Stimulated activated CD8-positive, alpha-beta memory T cell treated with anti-CD3 and anti-CD28 coated beads, Interleukin-12 subunit alpha, Interleukin-12 subunit beta, amount 100 ng/mL, for 1 hour (primary cell): ENCODE measurements at places on chromosomes 16 and 17.
A peak's percentile ranks its signal among the peaks of the same experiment; 100 is the strongest.

DNA sequence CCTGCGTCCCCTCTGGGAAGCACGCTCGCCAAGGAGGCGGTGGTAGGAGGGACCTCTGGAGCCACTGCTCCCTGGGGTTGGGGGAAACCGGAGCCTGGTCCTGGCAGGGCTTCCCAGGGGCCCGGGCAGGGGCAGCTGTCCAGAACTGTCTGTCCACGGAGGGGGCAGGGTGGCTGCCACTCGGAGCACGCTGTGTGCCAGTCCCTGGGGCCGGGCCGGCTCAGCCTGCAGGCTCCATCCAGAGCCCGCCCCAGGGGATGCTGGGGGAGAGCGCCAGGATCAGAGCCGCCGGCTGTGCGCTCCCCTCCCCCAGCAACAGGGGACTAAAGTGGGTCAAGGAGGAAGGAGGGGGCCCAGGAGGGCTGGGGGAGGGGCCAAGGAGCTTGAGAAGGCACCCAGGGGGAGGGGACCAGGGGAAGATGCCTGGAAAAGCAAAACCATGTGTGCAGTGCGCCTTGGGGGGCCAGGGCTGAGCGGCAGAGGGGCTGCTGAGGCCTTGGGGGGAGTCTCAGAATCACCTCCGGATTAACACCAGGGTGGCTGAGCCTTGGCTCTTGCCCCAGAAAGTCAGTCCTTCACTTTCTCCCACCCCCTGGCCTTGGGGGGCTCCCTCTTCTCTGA is 21.3 kb downstream of the ZNF423 start:
- no peak for DNase-seq

DNA sequence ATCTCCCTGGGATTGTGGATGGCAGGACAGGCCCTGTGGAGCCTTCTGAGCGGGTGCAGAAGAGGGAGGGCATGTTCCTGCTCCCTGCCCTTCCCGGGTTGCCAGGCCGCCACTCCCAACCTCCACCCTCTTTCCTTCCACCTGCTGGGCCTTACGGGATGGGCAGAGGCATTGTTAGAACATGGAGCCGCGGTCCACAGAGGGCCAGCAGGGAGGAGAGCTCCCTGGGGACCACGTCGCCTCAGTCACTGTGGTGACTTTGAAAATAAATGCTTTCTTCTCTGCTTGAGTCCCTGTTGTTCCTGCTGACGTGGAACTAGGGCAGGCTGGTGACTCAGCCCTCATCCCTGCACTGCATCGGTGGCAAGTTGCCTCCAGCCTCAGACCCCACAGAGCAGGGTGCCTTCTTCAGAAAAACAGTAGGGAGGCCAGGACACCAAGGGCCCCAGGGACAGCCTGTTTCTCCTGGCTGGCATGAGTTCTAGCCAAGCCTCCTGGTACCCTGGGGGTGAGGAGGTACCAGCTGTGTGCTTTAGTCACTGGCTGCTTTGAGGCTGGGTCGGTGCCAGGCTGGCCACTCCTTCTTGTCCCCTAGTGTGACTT is 224.9 kb downstream of the SEC14L1 start:
- no peak for DNase-seq

DNA sequence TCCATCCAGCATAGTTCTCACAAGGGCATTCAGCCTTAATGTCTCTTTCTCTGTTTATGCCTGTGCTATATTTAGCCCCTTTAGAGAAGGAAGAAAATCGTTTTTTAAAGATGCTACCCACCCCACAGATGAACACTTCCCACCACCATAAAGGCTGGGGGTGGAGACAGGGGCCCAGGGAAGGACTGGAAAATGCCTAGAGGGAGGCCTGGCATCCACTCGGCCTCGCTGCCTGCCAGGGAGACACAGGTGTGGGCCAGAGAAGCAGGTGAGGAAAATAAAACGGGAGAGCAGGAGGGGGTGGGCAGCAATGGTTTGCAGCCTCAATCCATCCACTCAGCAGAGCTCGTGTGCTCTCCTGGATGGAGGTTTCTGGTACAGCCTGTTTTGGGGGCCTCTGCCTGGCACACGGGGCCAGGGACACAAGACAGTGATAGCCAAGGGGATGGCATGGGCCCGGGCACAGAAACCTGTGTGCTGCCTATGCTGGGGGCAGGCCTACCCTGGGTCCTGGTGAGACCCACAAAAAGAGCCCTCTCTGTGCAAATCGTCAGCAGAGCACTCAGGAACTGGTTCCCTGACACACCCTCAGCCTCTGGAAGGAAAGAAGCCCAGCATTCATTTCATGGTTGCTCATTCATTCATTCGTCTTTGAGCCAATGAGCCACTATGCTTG is 121.4 kb downstream of the C16orf78 start:
- no peak for DNase-seq

DNA sequence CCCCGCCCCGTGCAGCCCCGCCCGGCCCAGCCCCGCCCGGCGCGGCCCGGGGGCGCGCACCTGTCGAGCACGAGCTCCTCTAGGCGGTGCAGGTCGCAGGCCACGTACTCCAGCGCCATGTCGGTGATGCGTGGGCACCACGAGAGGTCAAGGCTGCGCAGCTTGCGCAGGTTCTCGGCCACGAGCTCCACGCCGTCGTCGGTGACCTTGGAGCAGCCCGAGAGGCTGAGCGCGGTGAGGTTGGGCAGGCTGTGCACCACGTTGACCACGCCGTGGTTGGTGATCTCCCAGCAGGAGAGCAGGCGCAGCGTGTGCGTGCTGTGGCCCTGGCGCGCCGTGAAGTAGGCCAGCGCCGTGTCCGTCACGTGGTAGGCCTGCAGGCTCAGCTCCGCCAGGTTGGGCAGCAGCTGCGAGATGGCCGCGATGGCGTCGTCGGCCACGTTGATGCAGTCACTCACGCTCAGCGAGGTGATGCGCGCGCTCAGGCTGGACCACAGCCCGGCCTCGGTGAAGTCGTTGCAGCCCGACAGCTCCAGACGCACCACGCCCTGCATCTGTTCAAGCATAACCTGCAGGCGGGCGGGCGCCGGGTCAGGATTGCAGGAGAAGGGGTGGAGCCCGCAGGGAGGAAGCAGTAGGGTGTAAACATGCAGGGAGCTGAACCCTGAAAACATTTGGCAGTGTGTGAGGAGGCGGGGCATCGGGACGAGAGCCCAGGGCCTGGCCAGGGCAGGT is 5.3 kb upstream of the WDR24 start:
- peak; percentile 38 for DNase-seq

- DNase-seq: no peak
Observed at GRCh38 chr17:19301274-19301951, 61.1 kb downstream of the B9D1 start.

GRCh38 chr16:89925596-89926079 is 2.5 kb downstream of the TUBB3 start:
- no peak for DNase-seq

DNA sequence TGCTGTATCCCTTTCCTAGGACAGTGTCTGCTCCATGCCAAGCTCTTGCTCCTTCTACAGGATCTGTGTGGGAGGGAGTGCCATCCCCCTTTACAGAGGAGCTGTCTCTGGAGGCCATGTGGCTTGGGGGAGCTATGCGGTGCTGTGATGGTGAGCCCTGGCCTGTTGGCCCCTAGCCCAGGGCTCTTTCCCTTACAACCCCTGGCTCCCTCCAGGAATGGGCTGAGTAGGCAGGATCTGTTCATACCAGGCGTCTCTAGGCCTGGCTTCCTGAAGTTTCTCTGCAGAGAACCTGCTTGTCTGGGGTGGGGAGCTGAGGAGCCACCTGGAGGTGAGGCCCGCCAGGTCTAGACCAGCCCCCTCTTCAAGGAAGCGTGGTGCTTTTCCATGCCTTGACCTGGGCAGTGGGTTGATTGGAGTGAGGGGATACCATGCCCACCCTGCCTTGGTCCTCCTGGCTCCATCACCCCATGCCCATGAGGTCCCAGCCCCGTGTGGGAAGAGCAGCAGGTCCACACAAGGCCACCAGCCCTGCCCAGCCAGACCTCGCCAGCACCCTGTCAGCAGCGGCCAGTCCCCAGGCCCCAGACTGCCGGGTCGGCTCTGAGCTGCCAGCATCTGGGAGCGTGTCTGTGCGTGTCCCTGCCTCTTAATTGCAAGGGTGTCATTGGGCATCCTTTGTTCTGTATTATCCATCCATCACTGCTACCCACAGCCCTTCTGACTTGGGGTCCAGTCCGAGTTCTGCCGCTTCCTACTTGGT is 14.7 kb downstream of the LLGL2 start:
- DNase-seq: no peak

GRCh38 chr17:13346081-13346533 is 255.6 kb downstream of the HS3ST3A1 start:
- DNase-seq: no peak

GRCh38 chr17:72392056-72393010 is 271.5 kb downstream of the SOX9 start:
- DNase-seq: no peak

DNA sequence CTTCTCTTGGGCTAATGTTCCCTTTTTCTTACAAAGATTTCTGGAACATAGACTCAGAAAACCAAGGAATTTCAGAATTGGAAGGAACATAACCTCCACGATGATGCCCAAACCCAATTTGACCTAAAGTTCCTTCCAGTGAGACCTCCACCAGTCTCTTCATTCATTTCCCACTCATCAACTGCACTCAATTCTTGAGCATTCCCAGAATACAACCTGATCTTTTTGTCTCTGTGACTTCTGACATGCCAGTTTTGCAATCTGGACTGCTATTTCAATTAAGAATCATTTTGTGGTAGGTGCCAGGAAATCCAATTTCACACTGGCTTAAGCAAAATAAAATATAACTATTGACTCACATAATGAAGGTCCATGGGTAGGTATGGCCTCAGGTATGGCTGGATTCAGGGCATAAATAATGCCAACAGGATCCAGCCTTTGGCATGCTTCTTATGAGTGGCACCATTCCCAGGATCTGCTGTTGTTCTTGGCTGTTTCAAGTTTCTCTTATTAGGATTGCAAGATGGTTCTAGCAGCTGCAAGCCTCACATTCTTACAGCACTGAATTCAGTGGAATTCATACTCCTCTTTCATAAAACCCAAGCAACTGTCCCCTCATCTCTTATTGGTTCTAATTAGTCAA is 184.3 kb downstream of the HS3ST4 start:
- no peak for DNase-seq

DNA sequence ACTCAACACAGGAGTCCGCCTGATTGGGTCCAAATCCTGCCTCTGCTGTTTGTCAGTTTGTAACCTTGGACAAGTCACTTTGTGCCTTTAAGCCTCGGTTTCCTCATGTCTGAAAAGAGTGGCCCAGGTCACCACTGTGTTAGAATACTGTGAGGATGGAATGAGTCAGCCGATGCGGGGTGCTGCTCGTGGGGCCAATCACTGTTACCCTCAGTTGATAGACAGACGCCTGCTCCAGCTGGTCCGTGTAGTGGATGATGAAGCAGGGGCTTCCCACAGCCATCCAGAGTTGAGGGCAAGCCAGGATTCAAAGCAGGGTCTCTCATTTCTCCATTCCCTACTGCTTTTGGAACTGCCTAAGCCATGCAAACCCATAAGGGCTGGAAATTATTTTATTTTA is 5.8 kb downstream of the FBXL19 start:
- no peak for DNase-seq

GRCh38 chr17:81460856-81461460 is 51.6 kb downstream of the ACTG1 start:
- no peak for DNase-seq

DNA sequence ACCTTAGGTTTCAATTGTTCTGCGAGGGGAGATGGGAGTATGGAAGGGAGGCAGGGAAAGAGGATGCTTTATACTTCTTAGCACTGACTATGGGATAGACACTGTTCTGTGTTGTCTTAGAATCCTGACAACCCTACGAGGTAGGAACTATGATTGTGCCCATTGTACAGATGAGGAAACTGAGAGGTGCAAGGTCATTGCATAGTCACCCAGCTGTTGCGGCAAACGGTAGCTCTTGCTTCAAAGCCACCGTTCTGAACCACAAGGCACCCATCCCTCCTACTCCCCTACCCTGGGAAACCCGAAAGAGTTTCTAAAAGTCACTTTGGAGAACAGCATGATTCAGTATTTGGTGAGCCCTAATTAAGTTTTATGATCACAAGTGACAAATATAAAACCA is 7.5 kb downstream of the CCDC40 start:
- no peak for DNase-seq

DNA sequence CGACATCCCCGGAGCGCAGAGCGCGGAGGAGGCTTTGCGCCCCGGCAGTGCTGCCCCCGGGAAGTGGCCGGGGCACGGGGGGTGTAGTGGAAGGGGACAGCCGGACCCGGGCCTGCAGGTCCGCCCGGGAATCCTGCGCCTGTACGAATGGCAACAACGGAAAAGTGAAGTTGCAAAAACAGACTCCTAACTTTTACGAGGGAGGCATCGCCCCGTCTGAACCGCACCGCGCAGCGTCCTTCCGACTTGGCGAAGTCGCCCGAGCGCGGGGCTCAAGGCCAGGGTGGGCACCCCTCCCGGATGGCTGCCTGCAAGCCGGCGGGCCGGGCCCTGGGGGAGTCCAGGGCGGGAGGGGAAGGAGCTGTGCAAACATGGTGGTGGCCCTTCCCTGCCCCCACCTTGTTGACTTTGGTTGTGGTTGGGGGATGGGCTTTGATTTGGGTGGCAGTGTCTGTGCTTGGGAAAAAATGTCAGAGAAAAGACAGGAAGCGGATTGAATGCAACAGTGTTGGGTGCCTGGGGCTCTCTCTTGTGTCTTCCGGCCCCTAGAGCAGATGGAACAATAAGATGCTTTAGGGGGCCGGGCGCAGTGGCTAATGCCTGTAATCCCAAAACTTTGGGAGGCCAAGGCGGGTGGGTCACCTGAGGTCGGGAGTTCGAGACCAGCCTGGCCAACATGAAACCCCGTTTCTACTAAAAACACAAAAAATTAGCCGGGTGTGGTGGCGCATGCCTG is 675 bp downstream of the RNF213 start:
- DNase-seq: peak; percentile 39

- DNase-seq: no peak
Observed at GRCh38 chr16:11587643-11588247, 1.0 kb upstream of the LITAF start.

GRCh38 chr16:57540387-57540786 is 2.1 kb upstream of the ADGRG5 start:
- DNase-seq: no peak

GRCh38 chr17:44559634-44560554 is 2.6 kb downstream of the FZD2 start:
- DNase-seq: no peak

DNA sequence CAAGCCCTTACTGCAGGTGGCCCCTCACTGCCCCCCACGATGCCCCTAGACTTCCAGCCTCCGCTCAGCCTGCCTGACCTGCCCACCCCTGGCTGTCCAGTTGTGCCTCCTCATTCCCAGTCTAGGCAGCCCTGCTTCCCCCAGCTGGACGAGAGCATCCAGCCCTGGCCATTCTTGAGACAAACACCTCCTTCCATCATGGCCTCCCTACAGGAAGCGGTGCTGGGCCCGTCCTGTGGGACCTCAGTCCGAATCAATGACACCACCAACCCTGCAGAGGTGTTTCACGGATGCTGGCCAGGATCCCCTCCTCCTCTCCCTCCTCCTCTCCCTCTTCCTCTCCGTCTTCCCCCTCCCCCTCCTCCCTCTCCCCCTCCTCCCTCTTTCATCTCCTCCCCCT is 28.3 kb downstream of the CCDC40 start:
- no peak for DNase-seq
